ENCODE measurements at places on chromosomes 5 and 9.

DNA sequence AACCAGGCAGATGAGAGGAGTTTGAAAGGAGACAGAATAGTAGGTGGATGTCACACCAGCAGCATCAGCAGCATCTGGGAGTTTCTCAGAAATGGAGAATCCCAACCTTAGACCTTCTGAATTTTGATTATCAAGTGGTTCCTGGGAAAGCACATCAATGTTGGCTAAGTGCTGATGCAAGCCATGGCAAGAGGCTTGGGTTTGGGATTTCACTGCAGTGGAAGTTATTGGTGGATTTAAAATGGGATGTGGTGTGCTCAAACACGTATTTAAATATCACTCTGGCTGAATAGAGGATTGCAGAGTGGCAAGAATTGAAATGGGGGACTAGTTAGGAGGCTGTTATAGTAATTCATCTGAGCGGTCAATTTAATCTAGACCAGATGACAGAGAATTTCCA is 387.8 kb upstream of the WWC1 start:
- DNase-seq, result no peak

- DNase-seq, result no peak
Observed at GRCh38 chr5:142390334-142390733, 65.5 kb upstream of the SPRY4 start.

GRCh38 chr9:110016340-110016739 is 191.6 kb downstream of the C9orf152 start:
- no peak for DNase-seq

DNA sequence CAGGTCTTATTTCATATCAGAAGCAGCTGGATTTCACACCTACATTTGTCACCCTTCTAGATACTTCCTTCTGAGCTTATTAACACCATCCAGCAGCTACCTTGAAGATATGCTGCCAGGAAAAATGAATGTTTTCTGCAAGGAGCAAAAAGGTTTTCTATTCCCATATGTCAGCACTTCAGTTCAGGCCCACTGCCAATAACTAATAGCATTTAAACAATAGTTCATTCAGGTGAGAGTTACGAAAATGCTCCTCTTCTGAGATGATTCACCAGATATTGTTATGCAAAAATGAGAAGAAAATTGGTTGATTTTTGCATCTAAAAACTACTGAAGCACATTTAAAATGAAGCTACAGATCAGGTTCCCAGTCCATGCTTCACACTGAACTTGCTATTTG is 56.4 kb upstream of the ISL1 start:
- DNase-seq, result no peak

GRCh38 chr9:115781070-115781736 is 372.4 kb upstream of the PAPPA start:
- DNase-seq, result no peak

DNA sequence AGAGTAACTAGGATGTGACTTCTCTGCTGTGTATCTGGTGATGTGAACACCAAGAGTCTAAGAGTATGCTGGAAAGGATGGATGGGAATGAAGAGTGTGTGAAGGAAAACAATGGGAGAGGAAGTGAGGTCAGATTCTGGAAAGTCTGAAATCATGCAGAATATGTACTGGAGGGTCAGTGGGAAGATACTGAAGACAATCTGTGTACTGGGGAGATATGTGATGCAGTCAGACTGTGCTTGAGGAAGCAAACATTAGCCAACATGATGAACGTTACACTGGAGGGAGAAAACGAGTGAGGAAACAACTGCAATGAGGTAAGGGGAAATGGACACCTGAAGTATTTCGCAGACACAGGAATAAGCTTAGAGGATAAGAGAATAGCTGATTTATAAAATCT is 105.7 kb downstream of the NR3C1 start:
- DNase-seq, result no peak

- DNase-seq, result peak; percentile 21
Observed at GRCh38 chr5:58505971-58506640, 14.9 kb downstream of the GAPT start.

DNA sequence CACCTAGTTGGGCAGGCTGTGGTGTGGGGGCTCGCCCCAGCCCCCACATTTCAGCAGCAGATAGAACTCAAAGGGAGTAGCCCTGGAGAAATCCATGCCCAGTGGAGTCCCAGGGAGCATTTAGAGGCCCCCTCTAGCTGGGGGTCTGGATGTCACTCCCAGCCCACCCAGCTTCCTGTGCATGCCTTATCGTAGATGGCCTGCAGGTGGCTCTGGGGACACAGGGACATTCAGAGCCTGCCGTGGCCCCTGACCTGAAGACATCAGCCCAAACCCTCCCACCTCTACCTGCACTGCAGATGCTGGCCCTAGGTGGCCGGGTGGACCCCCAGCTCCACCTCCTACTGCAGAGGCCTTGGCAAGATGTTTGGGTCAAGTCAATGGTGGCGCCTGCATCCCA is 49.0 kb upstream of the LMX1B start:
- no peak for DNase-seq

GRCh38 chr9:127135056-127135745 is 12.8 kb upstream of the ANGPTL2 start:
- DNase-seq, result no peak

DNA sequence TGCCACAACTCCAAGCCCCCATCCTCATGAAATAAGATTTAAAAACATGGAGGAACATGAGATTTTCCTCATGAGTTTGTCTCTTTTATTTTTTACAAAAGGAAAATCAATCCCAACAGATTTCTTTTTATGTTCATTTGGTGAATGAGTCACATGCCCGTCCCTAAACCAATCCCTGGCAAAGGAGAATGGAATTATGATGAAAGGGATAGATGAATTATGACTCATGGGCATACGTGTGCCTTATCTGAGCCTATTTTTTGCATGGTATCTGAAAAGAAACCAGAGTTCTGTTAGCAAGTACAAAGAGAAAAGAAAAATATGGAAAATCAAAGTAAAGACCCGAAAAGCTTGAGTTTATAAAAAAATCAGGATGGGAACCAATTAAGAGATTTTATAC is 267.5 kb upstream of the TMEM161B start:
- no peak for DNase-seq

DNA sequence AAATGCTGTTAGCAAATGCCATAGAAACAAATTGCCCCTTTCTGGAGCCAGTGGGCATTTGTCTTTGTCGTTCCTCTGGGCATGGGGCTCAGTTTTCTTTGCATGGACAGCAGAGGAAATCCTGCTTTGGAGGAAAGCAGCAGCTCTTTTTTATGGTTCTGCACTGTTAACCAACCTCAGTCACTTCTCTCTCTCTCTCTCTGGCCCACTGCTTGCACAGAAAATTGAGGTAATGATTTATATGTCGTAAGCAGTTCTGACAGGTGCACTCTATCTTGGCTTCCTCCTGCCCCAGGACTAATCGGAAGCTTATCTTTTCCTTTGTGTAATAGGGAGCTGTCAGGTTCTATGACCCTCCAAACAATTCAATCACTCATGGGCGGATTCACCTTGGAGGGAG is 159.6 kb upstream of the GPR151 start:
- no peak for DNase-seq

GRCh38 chr9:79985772-79986171 is 414.0 kb downstream of the TLE4 start:
- DNase-seq, result no peak

DNA sequence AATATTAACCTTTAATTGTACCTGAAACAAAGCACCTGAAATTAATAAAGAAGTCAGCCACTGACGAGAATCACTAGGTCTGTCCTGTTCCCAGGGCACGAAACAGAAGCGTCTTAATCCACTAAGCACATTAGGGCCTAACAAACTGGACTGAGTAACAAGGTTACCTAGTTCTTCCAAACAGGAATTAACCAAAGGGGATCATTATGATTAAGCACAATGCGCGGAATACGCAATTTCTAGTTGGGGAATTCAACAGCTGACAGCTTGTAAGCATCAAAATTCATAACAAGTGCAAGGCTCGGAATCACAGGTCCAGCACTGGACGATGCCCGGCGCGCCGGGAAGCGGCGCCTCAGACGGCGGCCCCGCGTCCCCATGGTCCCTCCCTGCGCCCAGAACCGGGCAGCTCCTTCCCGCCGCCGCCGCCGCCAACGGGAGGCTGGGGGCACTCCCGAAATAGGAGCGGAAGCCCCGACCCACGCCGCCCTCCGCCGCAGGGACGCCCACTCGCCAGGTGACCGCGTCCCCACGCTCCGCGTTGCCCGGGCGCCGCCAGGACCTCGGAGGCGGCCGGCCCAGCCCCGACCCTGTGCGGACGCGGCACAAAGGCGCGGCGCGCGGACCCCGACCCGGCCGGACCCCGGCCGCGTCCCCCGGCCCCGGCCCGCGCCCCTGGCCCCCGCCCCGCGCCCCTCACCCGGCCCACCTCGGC is 898 bp downstream of the CAMSAP1 start:
- no peak for DNase-seq

- DNase-seq, result no peak
Observed at GRCh38 chr5:148314731-148315130, 2.5 kb downstream of the SPINK7 start.

GRCh38 chr9:98360176-98360708 is 104.8 kb upstream of the TBC1D2 start:
- DNase-seq, result no peak

- no peak for DNase-seq
Observed at GRCh38 chr9:96048956-96049831, 173.7 kb downstream of the ERCC6L2 start.

DNA sequence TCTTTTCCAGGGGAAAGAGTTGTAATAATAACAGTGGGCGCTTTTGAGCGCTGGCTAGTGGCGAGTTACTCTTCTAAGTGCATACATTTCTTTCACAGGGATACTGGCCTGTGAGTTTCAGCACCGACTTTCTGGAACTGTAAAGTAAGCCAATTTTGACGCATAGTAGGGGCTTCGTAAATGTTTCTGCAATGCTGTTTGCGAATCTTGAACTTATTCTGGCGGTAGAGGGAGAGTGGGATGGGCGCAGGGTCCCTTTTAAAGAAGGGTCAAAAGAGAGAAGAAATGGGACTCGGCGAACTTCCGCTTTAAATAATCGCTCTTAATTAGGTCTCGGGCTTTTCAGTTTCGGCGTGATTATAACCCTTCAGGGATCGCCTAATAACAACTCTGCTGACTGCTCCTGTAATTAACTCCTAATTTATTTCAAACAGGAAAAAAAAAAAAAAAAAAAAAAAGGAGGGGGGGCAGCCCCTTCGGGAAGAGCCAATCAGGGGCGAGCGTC is 351 bp upstream of the MSX2 start:
- no peak for DNase-seq

- DNase-seq, result no peak
Observed at GRCh38 chr5:35047785-35048404, at the start of gene AGXT2. TSS of gene AGXT2 (minus strand) at chr5:35047949. CDS start at chr5:35047892, 57 bp downstream.

DNA sequence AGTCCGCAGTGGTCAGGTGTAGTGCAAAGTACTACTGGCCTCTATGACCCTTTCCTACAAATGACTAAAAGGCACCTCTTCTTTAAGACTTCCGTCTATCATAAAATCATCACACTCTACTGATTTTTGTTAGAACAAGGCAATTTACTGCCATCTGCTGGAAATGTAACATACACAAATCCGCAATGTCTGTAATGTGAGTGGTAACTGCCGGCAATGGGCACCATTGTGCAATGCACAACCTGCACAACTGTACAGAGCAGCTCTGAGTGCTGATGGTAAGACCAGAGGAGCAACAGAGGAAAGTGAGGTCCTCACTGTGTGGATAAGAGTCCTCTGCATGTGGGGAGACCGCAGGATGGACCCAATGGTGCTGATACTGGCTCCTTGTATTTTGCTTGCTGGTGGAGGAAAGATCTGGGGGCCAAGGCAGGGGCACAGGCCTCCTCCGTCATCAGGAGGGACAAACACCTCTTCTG is 103.7 kb downstream of the ATPSCKMT start:
- no peak for DNase-seq

DNA sequence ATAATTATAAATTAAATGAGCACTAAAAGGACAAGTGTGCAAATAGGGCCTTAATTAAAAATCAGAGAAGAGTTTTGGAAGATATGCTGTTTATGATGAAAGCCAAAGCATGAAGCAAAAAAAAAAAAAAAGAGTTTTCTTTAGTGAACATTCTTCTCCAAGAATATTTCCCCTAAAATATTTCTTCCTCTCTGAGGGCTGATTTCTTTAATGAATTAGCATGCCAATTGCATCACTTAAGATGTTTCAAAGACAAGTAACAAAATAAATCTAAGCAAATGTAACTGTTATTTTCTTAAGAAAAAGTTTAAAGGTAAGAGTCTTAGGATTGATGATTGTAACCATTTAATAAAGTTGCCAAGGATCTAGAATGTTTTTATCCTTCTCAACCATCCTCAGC is 81.6 kb upstream of the MPDZ start:
- DNase-seq, result no peak

DNA sequence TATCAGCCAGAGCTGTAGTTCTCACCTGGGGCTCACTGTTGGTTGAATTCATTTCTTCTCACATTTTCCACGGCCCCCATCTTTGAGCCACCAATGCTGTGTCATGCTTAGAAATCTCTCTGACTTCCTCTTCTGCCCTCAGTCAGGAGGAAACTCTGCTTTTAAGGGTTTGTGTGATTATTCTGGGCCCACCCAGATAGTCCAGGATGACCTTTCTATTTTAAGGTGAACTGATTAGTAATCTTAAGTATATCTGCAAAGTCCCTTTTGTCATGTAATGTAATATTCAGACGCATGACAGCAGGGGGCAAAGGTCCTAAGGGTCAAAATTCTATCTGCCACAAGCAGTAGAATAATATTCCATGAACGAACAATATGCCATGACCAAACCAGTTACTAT is 88.4 kb downstream of the AK8 start:
- no peak for DNase-seq

DNA sequence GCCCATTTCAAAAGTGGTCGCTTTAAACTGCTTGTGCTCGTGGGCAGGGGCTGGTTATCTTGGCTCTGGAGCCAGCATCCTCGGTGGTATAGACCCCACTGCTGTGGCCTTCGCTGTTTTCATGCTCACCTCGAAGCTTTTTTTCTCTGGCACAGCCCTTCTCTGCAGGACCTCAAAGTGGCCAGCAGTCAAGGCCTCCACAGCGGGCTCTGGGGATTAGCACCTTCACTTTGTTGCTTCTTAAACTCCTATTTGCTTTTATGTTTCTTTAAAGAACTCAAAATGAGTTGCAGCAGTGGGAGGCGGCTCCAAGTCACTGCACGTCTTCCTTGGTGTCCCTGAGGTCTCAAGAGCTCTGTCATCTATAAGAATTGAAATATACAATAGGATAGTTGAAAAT is 165.1 kb downstream of the CACNA1B start:
- DNase-seq, result no peak

DNA sequence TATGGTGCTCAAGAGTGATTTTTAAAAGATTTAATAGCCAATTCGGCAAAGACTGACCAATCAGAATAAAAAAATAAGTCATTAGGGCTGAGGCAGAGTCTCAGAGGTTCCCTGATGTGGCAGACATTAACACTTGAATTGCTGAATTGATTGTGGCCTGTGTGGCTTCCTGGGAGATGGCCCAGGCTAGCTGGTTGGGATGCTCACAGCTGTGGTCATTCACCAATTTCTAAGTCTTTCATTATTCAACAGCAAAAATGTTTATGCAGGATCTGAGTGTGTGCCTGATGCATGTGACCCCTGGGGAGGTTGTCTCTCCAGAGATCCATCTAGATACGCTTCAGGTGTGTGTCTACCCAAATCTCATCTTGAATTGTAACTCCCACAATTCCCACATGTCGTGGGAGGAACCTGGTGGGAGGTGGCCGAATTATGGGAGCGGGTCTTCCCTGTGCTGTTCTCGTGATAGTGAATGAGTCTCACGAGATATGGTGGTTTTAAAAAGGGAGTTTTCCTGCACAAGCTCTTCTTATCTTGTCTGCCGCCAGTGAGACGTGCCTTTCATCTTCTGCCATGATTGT is 632.6 kb upstream of the SEMA6A start:
- no peak for DNase-seq

- no peak for DNase-seq
Observed at GRCh38 chr5:40634154-40634553, 45.6 kb upstream of the PTGER4 start.

Measured in germinal center (tissue), 1 donor.